ENCODE measurements at places on chromosomes 6 and 20.

GRCh38 chr6:86913795-86914194 lies 23.5 kb upstream of the HTR1E start:
- DNase-seq = no peak

GRCh38 chr20:59033616-59034165 lies 1.6 kb upstream of the ATP5F1E start:
- no peak for DNase-seq

- no peak for DNase-seq
These were observed 367 bp downstream of the GSTA3 start for GRCh38 chr6:52909131-52909530.

GRCh38 chr20:63664861-63665594 lies 6.9 kb downstream of the RTEL1 start:
- peak; percentile 74 for DNase-seq

DNA sequence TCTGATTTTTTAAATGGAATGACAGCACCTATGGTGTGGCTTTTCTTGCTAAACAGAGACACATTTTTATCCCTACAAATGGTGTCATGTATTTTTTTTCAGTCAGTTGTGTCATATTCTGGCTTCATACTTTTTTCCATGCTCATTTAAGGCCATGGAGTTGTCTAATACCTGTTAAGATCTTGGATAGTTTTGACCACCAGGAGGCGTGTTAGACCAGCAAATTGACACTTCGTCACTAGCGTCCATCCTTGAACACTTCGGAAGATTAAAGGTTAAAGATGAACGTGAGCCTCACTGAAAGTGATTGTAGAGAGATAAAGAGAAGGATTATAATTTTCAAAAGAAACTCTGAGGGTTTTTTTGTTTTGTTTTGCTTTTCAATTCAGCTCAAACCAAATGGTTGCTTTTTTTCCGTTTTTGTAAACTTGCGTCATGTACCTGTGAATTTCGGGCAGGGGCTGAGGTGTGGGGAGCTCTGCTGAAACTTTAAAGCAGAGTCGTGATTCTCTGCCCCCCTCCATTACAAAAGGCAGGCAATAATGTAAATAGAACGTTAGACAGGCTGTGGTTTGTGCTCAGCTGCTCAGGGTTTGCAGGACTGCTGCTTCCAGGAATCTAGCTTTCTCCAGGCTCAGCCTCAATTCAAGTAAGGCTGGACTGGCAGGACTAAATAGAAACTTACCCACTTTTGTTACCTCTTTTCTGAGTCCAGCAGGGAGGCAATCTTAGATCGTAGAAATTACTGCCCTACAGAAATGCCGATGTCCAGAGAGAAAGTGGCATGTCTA lies 245.1 kb downstream of the FOXA2 start:
- DNase-seq = peak; percentile 57

DNA sequence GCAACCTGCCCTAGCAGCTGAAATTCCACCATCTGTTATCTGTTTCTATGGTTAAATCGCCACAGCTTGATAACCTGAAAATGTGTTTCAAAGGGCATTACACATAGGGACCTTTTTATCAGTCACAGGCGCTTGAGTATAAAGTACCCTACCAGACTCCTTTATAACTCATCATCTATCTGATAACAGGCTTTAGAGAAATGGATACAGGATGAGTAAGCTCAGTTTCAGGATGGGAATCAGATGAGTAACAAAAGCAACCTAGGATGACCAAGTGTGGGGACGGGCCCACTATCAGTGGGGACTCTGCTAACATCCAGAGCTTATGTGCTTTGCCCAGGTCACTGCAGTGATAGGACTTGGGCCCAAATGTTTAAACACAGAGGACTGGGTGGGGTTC lies 75.6 kb downstream of the PRND start:
- DNase-seq = no peak

DNA sequence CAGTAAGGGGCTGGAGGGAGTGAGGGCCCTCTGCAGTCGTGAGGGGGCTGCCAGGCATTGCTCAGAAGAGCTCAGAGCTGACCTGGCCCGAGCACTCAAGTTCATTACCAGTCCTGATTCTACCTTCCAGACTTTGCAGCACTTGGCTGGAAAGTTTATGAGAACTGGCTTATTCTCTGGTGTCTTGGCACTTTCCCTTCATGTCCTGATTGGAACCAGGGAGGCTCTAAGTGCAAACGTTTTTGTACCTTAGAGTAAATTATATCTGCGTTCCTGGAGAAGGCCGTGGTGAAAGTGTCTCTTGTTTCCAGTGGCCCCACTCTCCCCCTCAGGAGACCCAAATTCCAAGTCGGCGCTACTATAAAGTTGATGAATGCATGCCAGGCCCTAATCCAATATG lies 402.3 kb downstream of the CDC5L start:
- DNase-seq = no peak

GRCh38 chr6:168132531-168133167 lies 53.6 kb upstream of the FRMD1 start:
- peak; percentile 76 for DNase-seq

- DNase-seq = no peak
These were observed 318.7 kb downstream of the THBS2 start for GRCh38 chr6:168934660-168935627.

DNA sequence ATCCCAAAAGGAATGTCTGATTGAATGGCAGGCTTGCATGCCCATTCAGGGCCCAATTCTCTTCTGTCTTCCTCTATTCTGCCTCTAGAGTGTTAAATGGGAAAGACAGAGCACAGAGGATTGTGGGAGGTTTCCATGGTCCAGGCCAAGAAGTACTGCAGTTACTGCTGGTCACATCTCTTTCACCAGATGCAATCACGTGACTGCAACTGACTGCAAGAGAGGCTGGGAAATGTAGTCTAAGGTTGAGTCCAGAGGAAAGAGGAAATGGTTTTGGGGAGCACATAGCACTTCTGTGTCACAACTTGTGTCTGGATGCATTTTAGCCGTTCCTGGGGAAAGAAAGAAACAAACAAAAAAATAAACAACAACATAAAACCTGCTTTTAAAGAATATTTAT lies 336.4 kb upstream of the BTBD3 start:
- no peak for DNase-seq

- no peak for DNase-seq
These were observed 74.6 kb downstream of the GPX5 start for GRCh38 chr6:28600245-28600644.

DNA sequence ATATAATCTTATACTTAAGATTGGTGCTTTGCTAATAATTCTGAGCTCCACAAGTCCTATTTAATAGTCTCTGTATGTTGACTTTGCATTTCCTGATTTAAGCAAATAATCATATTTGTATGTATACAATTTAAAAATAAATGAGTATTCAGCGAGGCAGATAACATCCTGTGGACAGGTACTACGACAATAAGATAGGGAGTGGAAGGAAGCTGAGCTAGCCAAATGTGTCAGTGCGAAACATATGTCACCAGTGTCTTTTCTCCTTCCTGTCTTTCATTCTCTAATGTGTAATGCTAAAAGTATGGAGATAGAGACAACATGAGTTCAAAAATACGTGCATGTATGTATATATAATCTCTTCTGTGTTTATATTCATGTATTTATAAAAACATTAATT lies 359.6 kb upstream of the KCNQ5 start:
- DNase-seq = no peak

DNA sequence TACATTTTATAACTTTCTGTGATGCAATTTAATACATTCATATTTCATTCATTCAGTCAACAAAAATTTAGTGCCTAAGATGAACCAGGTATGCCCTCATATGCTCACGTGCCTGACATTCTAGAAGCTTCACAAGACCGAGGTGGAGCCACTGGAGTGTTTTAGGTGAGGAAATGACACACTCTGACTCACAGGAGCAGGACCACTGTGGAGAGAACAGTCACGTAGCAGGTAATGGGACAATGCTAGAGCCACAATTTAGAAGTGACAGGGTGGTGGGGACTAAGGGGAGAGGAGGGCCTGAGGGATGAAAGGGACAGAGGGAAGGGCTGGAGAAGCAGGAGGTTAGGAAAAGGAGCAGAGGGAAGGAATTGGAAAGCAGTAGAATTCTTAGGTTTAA lies 17.6 kb upstream of the HLA-A start:
- DNase-seq = no peak

- DNase-seq = no peak
These were observed 12.7 kb upstream of the HLA-DRB1 start for GRCh38 chr6:32602383-32602782.

DNA sequence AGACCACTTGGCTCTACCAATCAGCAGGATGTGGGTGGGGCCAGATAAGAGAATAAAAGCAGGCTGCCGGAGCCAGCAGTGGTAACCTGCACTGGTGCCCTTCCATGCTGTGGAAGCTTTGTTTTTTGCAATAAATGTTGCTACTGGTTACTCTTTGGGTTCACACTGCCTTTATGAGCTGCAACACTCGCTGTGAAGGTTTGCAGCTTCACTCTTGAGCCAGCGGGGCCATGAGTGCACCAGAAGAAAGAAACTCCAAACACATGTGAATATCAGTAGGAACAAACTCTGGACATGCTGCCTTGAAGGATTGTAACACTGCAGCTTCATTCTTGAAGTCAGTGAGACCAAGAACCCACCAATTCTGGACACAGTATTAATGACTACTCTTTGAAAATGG lies 89.9 kb upstream of the MBOAT1 start:
- DNase-seq = no peak

GRCh38 chr6:54198134-54198533 lies 86.9 kb downstream of the MLIP start:
- DNase-seq = no peak

- DNase-seq = no peak
These were observed 1224.0 kb upstream of the ADGRB3 start for GRCh38 chr6:67411036-67411435.

- DNase-seq = no peak
These were observed 67.5 kb downstream of the JARID2 start for GRCh38 chr6:15313367-15313766.

- no peak for DNase-seq
These were observed 149.6 kb downstream of the RIMS1 start for GRCh38 chr6:72035966-72036365.

GRCh38 chr6:28816909-28817807 lies 106.6 kb downstream of the TRIM27 start:
- peak; percentile 70 for DNase-seq

GRCh38 chr6:25042036-25042521 lies 106.3 kb upstream of the RIPOR2 start:
- DNase-seq = peak; percentile 30

DNA sequence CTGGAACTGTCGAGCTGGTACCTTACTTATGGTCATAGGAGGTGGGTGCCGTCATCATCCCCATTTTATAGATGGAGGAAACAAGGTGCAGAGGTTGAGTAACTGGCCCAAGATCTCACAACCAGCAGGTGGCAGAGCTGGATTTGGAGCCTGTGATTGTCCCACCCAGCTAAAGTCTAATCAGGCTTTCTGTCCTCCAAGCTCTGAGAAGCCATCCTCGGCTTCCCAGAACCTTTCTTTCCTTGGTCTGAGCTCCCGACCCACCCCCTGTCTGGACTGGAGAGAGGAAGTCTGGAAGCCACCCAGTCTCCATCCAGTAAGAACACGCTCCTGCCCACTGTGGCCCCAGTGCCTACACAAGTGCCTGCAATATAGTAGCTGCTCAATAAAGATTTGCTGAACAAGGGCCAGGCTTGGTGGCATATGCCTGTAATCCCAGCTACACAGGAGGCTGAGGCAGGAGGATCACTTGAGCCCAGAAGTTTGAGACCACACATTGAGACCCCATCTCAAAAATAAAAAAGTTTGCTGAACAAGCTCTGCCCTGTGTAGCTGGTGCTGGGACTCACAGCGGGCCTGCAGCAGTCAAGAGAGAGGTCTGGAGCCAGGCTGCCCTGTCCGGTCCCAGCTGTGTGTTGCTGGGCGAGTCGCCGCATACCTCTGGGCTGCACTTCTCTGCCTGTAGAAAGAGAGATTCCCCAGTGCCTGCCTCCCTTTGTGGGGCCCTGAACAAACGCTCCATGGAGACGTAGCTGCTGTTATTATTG lies 32.5 kb upstream of the DLGAP4 start:
- DNase-seq = no peak

DNA sequence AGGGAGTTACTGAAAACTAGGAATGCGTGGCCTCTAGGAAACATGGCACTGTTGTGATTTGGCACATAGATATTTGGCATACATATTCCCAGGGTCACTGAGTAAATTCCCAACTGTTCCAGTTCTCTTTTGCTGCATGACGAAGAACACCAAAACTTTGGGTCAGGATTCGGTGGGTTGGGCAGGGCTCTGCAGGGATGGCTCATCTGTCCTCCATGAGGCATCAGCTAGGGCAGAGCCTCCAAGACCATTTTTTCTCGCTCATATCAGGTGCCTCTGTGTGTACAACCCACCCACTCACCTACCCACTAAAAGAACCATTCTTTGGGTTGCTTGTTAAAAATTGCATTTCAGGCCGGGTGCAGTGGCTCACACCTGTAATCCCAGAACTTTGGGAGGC lies 57.1 kb downstream of the SSR1 start:
- no peak for DNase-seq

DNA sequence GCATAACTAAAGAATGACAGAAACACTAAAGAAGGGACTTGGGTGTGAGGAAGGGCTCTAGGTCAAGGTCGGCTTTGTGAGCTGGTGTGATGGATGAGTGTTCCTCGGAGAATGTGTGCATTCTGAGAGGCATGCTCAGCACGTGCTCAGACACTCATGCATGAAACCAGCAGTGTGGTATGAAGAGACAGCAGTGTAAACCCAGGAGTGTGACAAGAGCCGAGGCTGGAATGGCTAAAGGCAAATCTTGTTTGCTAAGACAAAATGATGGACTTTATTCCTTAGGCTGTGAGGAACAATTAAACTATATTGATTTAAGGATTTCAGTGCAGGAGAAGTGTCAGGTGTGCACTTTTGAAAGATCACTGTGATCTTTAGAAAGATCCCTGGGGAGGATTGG lies 107.4 kb upstream of the MAP7 start:
- no peak for DNase-seq

DNA sequence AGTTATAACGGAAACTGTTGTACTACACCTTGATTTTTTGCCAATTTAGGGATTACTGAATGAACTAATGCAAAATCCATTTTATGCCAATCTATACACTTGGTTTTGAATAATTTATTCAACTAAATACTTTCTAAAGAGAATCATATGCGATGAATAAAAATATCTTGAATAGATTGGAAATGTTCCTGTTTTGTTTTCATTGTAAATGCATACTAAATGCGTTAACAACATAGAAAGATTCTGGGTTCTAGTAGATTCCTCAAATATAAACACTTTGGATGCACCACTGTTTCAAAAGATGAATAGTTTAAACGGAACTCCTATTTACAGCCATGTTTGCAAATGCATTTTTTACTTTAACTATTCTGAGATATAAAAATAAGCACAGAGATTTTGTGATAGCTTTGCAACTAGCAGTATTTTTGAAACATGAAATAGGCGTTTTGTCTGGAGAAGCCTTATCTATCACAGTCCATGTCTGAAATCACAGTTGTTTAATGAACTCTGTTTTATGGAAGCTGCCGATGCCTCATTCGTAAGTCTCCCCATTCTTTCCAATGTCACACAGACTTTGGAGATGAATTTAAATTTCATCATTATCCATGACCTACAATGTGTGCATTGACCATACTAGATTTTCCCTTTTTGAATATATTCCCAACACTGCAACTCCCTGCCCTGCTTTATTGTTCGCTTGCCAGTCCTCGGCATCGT lies 277.7 kb upstream of the QKI start:
- DNase-seq = no peak
